ENCODE measurements at places on chromosomes 7 and 10. TPM values are rescaled to one million over a fixed set of nuclear protein-coding genes. Genes with fewer than 3 reads are reported as not detected.

- no peak for DNase-seq
These were observed 281.5 kb upstream of the PHYHIPL start for GRCh38 chr10:58894929-58895328.

RASSF4 gene
- total RNA-seq = 47.5 TPM

TET1 gene
- 1.2 TPM for total RNA-seq

DNA sequence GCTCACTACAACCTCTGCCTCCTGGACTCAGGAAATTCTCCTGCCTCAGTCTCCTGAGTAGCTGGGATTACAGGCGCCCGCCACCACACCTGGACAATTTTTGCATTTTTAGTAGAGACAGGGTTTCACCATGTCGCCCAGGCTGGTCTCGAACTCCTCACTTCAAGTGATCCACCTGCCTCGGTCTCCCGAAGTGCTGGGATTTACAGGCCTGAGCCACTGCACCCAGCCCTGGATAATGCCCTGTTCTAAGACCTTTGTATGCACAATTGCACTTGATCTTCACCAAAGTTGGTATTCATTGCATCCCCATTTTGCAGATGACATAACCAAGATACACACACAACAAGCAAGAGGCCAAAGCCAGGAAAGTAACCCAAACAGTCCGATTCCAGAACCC is 97.7 kb upstream of the CARD11 start:
- no peak for DNase-seq

GRCh38 chr7:157241631-157242030 is 95.2 kb upstream of the DNAJB6 start:
- DNase-seq = no peak

CALN1 gene
- not detected for total RNA-seq

GRCh38 chr7:22639396-22639795 is 87.6 kb upstream of the IL6 start:
- DNase-seq = no peak

FAM241B gene
- total RNA-seq = 5.7 TPM

All from cardiac septum (tissue), 1 donor.